ENCODE measurements at places on chromosomes 1 and 21.

- no peak for DNase-seq
These were observed 24.4 kb upstream of the RGS5 start for GRCh38 chr1:163227126-163227525.

DNA sequence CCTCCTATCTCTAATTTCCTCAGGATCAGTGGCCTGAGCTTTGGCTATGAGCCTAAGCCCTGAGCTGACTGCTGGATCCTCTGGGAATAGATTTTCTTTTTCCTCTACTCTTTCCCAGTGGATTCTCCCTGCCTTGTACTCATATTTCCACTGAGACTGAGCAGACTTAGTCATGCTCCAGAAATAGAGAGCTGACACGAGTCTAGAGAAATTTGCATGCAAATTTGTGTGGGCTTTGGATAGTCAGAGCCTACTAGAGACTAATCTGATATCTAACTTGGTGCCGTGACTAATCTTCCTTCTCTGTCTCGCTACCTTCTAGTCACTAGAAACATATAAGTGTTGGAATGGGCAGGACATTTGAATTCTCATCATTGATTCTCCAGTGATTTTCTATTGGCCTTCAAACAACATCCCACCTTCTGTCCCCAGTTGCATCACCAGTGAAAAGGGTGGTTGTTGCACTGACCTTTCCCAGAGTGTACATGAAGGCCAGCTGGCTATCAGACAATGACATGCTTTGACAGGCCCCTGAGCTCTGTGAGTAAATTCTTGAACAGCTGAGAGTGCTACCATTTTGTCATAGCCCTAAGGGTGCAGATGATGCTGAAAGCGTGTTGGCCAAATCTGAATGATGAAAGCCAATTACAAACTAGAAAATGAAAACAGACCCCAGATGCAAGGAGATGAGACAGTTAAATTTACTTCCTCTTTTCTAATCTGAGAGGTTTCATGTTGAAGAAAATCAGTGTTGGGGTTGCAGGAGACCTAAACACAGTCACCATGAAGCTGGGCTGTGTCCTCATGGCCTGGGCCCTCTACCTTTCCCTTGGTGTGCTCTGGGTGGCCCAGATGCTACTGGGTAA, at the start of gene FCRLA:
Gene FCRLA, plus strand, starts transcription at position 748 of the 866 bp plus-strand sequence. Its CDS starts 36 bp downstream, at position 784.
- no peak for DNase-seq

GRCh38 chr1:202561726-202562443, 148.4 kb downstream of the SYT2 start:
- DNase-seq, result no peak

GRCh38 chr1:63914706-63915105, 140.9 kb downstream of the ROR1 start:
- DNase-seq, result no peak

GRCh38 chr1:62998845-62999649, 215.1 kb downstream of the ATG4C start:
- no peak for DNase-seq

- DNase-seq, result no peak
These were observed 6.4 kb upstream of the REN start for GRCh38 chr1:204172404-204173029.

DNA sequence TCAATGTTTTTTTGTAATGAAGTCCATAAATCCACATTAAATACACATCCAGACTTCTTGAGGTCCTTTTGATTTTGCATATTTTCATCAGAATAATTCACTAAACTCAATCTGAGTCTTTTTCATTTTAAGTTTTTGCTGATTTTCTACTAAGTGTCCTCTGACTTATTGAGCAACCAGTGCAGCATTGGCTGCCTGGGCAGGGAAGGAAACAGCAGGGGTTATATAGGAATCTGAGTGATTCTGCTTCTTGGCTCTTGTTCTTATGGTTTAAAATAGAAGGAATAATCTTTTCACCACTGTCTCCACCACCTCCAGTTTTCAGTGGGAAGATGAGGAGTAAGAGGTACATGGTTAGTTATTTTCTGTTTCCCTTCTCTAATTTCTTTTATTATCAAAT, 88.4 kb downstream of the ST6GALNAC5 start:
- DNase-seq, result no peak
